ENCODE measurements at places on chromosomes 2 and 18.

GRCh38 chr2:148906124-148906523, 31.1 kb downstream of the KIF5C start:
- DNase-seq, result no peak

DNA sequence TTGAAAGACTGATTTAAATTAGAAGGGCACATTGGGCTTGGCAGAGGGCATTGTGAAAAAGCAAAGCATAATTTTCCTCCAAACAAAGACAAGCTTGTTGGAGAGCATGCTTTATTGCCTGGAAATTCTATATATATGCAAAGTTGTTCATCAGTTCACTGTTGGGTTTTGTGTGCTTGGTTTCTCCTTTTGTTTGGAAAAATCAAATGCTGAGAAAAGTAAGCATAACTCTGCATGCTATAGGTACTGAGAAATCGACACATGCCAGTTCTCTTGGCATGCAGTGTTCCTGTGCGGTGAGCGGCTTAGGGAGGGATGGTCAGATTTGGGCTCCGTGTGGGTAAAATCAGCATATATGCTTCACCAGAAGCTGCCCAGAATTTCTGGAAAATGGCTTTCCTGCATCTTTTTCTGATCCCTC, 161.0 kb downstream of the RAPGEF4 start:
- no peak for DNase-seq

- DNase-seq, result no peak
Observed at GRCh38 chr2:172734711-172735581, 699 bp upstream of the RAPGEF4 start.

DNA sequence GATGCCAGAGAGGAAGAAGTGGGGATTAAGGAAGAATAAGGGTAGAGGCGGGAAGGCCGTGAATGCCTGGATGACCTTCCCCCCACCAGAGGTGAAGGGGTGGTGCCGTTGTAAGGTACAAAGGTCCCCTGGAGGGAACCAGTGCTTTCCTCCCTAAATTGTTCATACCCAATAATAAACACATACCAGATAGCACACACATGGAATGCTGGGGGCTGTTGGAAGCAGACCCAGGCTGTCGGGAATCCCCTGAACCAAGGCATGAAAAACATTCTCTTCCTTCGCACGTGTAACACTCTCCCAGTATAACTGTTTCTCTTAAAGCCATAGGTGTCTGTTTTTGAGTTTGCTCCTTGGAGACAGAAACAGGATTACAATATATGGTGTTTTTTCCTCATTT, 107.1 kb upstream of the CTAGE1 start:
- DNase-seq, result no peak

GRCh38 chr2:227592694-227593387, 5.9 kb upstream of the SCYGR2 start:
- no peak for DNase-seq

DNA sequence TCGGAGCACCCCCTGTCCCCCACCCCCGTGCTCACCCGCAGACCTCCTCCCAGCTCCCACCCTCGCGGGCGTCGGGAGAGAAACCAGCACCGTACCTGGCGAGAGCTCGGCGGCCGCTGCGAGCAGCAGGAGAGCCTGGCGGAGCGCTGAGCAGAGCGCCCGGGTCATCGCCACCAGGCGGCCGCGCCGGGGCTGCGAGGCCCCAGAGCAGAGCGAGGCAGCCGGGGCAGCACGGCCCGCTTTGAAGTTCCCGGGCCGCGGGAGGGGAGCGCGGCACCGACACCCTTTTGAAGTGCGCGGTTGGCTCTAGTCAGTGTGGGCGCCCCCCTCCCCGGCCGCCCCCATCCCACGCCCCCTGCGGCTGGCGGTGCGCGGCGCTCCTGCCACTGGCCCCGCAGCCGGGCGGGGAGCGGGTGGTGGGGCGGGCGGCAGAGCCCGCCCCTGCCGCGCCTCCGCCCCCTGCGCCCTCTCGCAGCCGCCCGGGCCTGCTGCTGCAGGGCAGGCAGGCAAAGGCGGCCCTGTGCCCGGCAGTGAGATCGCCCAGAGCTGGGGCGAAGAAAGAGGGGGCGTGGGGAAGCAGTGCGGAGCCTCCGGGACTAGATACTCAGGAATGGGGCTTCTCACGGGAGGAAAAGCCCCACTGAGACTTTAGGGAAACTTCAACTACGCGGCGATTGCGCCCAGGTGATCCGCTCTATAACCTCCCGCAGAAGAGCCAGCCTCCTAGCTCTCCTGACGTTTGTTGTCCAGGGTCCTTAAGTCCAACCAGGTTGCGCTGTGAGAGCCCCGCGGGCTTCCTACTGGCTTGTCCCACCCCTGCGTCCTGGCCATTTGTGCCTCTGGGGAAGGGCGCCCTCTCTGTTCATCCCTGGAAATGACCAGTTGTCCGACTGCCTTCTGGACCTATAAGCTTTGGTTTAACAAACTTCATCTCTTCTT, at the start of gene ACVR1C:
Gene ACVR1C, minus strand, starts transcription at position 388 of the 939 bp plus-strand sequence. Its CDS starts 220 bp downstream, at position 168.
- DNase-seq, result peak; percentile 69

DNA sequence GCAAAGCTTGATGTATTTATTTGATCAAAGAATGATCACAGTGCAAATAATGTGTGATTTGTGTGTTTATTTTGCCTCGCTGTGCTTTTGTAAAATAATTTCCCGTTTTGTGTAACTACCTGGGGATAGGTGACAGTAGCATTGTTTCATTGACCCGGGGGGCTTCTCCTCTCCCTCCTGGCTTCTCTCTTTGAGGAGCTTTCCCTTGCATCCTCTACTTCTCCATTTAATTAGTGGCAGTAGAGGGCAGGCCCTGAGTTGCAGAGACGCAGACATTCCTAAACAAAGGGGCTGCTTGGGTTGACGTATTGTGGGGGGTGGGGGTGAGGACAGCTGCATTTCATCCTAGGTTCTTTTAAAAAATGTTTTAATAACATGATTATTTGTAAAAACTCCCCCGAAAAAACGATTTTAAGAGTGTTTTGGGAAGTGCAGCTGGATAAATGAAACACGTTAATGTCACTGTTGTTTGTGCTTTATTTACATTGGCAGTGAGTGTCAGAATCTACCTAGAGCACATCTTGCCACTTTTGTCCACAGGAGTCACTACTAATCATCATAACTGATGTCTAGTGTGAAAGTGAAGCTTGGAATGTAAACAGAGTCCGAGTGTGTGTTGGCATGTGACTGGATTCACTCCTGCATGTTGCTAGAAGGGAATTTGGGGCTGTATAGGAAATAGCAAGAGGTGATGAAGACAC, 2.2 kb downstream of the NEDD4L start:
- no peak for DNase-seq

GRCh38 chr2:100934504-100935371, 67.4 kb upstream of the RPL31 start:
- DNase-seq, result no peak

DNA sequence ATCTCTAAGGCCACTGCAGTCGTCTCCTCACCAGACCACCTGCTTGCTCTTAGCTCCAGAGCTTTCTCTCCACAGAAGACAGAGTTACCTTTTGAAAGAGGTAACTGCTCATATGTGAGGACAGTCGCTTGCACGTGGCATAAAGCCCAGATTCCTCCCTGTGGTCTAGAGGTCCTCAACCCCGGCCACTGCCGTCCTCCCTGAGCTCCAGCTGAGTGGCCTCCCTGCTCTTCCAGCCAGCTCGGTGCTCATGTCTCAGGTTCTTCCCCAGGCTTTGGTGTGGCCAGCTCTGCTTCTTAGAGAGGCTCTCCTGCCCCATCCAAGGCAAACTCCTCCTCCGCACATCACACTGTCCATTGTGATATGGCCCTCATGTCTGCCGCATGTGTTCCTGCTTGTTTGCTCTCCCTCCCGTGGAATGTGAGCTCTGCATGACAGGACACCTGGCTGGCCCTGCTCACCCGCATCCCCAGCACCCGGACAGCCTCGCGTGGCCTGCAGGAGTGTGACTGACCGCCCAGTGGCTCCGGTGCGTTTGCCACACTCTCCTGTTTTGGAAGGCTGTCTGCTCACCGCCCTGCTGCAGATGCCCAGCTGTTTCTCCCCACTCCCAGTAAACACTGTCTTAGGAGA, 91.5 kb upstream of the LDLRAD4 start:
- DNase-seq, result no peak

DNA sequence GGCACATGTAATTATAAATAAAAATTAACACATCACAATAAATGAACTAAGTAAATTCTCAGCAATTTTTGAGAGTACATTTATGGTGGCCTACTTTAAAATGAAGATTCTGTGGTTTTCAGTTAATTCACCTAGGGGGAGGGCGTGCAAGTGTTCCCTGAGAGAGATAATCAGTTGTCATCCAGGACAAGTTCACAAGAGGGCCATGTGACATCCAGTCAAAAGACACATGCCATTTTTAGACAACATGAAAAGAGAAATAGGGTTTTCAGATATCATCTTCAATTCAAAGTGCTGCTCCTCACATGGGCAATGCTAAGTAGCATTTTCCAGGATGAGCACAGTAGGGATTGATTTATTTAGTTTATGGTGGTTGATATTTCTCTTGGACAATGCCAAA, 393.7 kb downstream of the STK39 start:
- DNase-seq, result no peak

GRCh38 chr18:41378598-41378997, 576.4 kb upstream of the PIK3C3 start:
- no peak for DNase-seq

DNA sequence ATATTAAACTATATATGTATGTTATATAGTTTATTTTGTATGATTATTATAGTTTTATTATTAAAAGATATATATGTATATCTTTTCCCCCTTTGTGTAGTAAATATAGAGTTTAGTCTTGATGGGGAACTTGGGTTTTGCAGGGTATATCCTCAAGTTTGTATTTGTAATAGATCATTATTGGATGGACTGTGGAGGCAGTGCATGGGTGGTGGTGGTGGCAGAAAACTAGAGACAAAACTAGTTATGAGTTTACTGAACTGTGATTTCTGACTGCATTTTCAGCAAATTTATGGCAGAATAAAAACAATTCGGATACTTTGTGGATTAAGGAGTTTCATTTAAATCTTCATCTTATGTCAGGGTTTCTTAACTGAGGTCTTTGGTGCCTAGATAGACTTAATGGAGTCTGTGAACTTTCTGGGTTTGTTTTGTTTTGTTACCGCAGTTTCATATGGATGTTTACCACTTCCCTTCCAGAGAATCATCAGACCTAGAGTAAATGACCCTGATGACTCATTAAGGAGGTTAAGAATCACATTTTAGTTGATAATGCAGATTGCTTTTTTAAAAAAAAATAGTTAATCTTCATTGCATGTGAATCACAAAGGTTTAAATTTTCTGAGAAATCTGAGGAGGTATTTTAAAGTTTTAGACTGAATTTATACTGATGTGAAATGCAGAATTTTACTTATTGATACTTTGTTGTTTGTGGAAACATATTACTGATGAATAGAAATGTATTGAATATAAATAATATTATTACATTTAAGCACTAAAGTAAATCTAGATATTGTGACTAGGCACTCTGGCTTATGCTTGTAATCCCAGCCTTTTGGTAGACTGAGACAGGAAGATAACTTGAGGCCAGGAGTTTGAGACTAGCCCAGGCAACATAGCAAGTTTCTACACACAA, 14.5 kb downstream of the EPC2 start:
- no peak for DNase-seq

GRCh38 chr2:173914055-173914927, 50.9 kb downstream of the SP3 start:
- no peak for DNase-seq

DNA sequence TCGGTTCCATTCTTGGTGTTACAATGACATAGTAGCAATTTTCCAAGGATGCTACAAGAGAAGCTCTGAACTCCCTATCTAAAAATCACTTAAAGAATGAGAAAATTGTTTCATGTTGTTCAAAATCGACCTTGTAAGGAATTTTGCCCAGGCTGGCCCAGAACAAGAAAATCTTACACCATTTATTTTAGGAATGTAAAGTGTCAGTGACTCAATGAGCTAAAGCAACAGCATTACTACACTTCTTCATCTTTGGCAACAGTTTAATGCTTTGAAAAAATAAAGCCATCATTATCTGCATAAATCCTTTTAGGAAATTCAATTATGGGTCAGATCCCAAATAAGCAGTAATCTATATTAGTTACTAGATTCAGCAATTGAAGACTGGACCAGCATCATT, 38.6 kb downstream of the SLC25A12 start:
- no peak for DNase-seq

- no peak for DNase-seq
Observed at GRCh38 chr2:177553176-177553884, 160.8 kb downstream of the AGPS start.

GRCh38 chr2:26009567-26009963, 24.3 kb upstream of the RAB10 start:
- DNase-seq, result no peak

DNA sequence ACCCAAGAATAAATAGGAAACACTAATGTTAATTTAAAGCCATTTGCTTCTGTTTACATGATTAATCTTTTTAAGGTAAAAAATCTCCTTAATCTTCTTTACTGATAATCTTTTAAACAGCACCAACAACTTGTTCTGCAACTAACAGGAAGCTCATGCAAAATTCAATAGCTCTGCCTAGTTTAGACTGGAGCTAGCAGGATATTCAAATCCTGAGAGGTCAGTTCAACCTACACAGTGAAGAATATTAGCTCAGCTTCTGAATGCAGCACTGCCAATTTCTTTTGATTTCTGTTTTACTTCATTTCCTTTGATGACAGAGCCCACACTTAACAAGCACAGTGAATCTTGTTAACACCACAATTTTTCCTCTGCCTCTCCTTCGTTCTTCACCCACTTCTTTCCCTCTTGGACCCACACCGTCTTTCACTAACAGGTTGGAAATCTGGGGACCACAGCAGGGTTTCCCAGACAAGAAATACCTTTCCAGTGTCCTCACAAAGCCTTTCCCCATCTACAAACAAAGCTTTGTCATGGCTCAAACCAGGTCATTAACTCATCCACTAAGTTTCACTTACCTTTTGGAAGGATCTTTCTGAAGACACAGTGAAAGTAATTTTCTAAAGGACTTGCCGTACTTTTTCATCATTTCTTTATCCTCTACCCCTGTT, 109.8 kb downstream of the STK39 start:
- no peak for DNase-seq

- DNase-seq, result no peak
Observed at GRCh38 chr2:9150906-9151305, 55.7 kb upstream of the ASAP2 start.

DNA sequence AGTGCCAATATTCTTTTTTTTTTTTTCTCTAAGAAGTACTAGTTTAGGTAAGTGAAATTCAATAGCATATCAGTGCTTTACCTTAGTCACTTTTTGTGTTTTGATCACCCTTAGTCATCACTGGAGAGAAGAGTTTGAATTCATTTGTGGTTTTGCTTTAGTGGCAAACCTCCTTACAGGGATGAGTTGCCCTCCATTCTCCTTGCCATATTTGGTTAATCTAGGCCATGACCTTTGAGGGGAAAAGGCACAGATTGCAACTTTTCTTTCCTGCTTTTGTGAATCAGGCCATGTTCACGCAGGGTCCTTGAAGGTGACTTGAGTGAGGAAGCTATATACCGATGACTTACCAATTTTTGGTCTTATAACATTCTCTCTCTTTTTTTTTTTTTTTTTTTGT, 34.4 kb downstream of the PLEKHA3 start:
- DNase-seq, result no peak

GRCh38 chr2:43174368-43174916, 52.0 kb downstream of the ZFP36L2 start:
- DNase-seq, result peak; percentile 92

DNA sequence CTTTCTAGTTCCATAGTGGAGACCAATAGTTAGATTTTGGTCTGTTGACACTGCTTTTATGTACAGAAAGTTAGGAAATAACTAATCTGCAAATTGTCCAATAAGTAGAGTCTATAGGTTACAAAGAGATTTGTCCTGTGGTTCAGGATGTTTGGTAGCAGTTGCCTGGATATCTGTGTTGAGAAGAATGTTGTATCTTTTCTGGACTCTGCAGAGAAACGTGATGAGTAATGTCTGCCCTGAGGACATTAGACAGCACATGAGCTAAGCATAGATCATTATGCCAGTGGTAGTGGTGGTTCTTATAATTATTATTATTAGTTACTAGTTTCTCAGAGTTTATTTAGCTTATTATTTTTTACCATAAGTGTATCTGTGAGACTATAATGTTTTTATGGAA, 65.8 kb downstream of the ANKRD62 start:
- no peak for DNase-seq

All from naive thymus-derived CD8-positive, alpha-beta T cell (primary cell).